ENCODE measurements at places on chromosomes 13 and 19.

DNA sequence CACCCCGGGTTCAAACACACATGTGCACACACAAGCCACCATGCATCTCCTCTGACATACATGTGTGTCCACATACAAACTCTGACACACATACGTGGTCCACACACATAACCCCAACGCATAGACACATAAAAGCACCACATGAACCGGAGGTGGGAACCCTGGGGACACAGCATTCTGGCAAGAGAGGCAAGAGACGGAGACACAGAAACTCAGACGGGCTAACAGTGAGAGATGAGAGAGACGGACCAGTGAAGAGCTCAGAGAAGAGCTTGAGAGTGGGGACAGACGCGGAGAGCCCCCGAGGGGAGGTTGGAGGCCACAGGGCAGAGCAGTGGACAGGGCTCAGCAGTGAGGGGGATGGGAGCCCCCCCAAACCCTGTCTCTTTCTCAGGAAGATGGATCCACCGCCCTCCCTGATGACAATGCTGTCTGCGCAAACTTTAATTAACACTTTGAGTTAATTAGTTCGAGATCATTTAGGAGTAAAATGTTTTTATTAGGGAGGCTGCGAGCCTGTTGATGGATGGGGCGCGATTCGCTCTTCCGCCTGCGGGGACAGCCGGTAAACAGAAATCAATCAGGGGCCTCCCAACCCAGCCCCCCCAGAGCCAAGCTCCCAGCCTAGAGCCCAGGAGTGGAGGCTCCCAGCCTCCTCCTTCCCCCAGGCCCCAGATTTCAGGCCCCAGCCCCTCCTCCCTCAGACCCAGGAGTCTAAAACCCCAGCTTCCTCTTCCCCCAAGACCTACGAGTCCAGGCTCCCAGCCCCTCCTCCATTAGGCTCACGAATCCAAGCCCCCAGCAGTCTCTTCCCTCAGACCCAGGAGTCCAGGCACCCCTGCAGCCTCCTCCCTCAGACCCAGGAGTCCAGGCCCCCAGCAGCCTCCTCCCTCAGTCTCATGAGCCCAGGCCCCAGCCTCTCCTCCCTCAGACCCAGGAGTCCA, 9.5 kb upstream of the ERFL start:
- DNase-seq = no peak

- DNase-seq = no peak
Measured at GRCh38 chr13:32228330-32229041, 86.7 kb downstream of the ZAR1L start.

DNA sequence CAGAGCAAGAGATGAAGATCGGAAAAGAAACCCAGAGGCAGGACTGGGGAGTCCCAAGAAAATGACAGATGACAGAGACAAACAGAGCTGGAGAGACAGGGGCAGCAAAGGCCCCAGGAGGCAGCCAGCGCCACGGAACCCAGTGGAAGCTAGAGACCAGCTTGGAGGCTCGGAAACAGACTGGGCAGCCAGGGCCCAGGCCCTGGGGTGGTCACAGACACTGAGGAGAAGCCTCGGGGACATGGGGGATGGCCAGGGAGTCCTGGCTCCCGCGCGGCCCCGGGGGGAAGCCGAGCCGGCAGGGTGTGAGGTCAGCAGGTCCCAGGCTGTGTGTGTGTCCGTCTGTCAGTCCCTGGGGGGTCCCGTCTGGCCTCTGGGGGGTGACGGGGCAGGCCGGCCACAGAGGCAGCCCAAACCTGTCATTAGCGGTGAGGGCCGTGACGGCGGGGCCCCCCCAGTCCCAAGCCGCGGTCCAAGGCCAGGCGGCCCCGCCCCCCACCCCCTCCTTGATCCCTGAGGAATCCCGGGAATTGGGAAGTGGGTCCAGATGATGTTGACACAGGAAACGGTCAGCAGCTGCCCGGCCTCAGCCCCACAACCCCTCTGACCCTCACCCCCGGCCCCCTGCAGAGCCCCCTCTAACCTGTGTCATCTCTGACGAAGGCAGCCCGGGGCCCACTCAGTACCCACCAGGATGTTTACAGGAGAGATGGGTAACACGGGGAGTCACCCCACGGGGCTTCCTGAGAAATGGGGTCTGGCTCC, 2.5 kb upstream of the TMEM190 start:
- no peak for DNase-seq

GRCh38 chr19:14265290-14266036, 59.5 kb upstream of the ADGRL1 start:
- DNase-seq = no peak

GRCh38 chr13:45472171-45472705, 7.5 kb downstream of the COG3 start:
- DNase-seq = no peak

- DNase-seq = no peak
Measured at GRCh38 chr19:8491574-8491973, 10.9 kb downstream of the PRAM1 start.

- DNase-seq = no peak
Measured at GRCh38 chr13:71590654-71591148, 276.3 kb downstream of the DACH1 start.

- no peak for DNase-seq
Measured at GRCh38 chr13:27588405-27588804, 31.9 kb downstream of the LNX2 start.

All from SK-N-MC (cell line).